ENCODE measurements at places on chromosomes 16 and 17.

DNA sequence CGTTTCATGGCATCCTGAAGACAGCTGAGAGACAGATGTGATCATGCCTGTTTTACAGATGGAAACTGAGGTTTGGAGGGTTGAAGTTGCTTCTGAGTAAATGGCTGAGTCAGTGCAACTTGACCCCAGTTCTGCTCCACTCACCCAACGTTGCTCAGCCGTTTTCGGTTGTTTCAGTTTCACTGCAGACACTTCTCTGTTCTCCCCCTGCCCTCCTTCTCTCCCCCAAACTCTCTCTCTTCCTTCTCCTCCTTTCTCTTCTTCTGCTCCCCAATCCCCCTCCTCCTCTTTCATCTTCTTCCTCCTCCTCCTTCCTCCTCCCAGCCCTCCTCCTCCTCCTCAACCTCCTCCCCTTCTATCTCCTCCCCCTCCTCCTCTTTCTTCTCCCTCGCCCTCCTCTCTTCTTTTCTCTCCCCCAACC is 9.4 kb upstream of the CEP20 start:
- no peak for DNase-seq

DNA sequence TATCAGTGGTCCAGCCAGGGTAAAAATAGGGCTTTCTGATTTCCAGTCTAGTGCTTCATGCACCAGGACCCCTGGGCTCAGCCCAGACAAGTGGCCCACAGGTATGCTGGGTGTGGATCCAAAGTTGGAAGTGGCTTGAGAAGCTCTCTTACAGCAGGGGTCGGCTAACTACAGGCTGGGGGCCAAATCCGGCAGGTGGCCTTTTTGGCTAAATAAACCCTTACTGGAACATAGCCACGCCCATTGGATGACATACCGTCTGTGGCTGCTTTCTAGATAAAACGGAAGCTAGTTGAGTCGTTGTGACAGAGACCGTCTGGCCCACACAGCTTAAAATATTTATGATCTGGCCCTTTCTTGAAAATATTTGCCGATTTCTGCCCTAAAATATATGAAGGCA is 119.0 kb upstream of the CDC42EP4 start:
- peak; percentile 78 for DNase-seq

DNA sequence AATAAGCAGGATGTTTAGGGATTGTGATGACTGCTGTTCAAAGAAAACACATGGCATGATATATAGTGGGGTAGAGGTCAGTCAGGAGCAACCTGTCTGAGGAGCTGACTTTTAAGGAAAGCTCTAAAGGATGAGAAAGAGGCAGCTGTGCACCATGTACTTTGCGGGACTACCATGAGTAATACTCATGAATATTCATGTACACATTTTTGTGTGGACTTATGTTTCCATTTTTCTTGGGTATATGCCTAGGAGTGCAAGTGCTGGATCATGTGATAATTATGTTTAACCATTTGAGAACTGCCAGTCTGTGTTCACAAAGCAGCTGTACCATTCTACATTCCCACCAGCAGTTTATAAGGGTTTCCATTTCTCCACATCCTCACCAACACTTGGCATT is 35.8 kb downstream of the BEAN1 start:
- no peak for DNase-seq

- DNase-seq: peak; percentile 48
Measured at GRCh38 chr16:2511128-2511800, 2.5 kb upstream of the ATP6V0C start.

- DNase-seq: no peak
Measured at GRCh38 chr16:19468300-19468699, 50.6 kb downstream of the TMC5 start.

DNA sequence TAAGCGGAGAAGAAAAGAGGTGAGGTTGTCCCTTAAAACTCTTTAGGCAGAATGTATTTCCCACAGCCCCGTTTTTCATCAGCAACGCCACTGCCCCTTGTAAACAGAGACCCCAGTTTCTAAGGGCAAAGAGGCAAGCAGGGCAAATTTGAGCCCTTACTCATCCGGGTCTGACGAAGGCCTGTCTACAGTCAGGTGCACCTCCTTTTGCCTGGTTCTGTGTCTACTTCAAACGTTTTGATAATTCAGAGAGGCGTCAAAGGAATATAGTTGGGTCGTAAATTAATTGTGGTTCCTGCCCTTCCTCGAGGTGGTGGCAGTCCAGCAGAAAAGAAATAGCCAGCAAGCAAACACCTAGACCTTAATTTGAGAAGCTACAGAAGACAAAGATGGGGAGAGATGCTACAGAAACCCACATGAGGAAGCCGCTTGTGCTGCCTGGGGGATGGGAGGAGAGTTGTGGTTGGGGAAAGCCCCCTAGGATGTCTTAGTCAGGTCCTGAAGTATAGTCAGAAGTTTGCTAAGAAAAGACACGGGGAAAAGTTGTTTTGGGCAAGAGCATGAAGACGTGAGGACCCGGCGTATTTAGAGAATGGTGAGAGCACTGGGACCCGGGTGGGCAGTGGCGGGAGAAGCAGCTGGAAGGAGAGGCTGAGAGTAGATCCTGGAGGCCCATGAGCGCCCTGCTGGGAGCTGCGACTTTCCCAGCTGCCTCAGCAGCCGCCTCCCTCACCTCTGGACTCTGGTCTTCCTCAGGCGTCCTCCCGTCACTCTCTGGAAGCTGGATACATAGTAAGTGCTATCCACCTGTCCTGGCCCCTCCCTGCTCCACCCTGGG is 2.4 kb downstream of the FBRS start:
- DNase-seq: no peak

GRCh38 chr16:66143415-66143814 is 223.1 kb upstream of the CDH5 start:
- no peak for DNase-seq

GRCh38 chr17:62597920-62598319 is 29.6 kb upstream of the MRC2 start:
- no peak for DNase-seq

GRCh38 chr17:14460516-14461226 is 159.8 kb downstream of the HS3ST3B1 start:
- peak; percentile 33 for DNase-seq

DNA sequence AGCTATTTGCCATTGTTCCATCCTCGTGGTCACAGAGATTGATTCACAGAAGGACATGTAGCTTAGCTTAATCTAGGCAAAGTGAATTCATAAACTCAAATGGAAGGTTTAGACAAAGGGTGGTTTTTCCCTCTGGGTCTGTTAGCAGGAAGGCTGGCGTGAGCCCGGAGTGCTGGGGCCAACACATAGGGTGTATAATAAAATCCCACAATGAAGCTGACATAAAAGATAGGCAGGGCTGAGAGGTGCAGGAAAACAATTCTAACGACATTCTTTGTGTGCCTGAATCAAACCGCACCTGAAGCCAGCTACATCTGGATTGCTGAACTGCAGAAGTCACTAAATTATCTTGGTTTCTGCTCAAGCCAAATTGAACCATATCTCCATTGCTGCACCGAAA is 173.9 kb downstream of the MAF start:
- DNase-seq: no peak

DNA sequence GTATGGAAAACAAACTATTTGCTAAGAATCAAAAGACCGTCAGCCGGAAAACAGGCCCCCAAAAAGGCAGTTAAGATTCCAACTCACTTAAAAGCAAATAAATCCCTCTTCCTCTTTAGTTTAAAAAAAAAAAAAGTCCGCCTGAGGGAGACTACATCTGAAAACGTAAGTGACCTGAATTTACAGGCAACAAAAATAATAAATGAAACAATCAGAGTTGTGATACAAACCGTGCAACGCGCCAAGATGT is 1.1 kb downstream of the KANSL1 start:
- DNase-seq: no peak

GRCh38 chr17:48144976-48145798 is 37.6 kb downstream of the SNX11 start:
- no peak for DNase-seq

- no peak for DNase-seq
Measured at GRCh38 chr17:62090021-62090824, 25.1 kb upstream of the MED13 start.

- DNase-seq: peak; percentile 46
Measured at GRCh38 chr16:65950211-65950610, 416.3 kb upstream of the CDH5 start.

DNA sequence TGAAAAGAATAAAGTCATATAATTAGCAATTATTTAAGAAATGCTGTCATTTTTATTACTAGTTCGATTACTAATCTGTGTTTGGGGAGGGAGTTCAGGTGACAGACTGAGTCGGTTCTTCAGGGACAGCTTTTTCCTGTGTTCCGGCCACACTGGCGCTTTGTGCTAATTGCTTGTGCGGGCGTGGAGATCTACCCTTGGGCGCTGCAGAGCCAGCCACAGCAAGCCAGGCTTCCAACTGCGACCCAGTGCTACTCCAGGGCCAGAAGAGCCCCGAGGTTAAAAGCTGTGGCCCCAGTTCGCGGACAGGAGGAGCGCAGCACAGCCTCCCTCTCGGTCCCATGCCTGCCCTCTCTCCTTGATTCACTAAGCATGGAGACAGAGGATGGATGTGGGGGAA is 6.5 kb upstream of the OR2C1 start:
- DNase-seq: no peak

DNA sequence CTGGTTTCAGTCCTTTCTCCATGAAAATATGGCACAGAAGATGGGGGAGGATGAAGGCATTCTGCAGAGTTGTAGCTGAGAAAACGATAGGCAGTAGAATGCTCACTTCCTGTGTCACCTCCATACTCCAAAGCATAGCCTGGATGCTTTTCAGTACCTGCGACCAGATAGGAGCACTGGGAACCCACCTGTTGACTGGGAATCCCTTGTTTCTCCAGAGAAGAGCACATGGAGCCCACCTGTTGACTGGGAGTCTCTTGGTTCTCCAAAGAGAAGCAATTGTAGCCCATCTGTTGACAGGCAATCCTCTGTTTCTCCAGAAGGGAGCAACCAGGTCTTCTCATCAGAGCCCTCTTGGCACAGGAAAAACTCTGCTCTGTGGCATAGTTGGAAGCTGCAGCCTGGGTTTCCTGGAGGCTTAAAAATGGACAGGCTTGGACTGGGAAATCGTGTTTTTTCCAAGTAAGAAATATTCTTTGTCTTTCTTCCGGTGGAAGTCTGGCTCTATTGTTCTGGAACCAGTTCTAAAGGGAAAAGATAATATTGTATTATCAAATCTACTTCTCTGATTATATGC is 13.2 kb downstream of the TERF2IP start:
- no peak for DNase-seq

DNA sequence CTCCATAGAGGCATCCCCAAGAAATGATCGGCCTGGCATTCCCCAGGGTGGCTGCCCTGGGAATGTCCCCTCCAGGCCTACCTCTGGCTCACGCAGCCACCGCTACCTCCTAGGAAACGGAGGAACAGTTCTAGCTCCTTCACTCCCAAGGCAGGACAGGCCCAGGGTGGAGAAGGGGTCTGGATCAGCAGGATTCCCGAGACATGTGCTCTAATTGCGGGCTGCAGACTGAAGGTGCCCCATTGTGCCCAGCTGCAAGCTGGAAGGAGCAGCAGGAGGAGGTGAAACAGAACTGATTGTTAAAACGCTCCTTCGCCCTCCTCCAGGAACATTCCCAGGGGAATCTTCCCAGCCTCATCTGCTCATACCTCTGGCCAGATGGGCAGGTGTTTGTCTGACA is 40.8 kb downstream of the SCNN1G start:
- DNase-seq: no peak

DNA sequence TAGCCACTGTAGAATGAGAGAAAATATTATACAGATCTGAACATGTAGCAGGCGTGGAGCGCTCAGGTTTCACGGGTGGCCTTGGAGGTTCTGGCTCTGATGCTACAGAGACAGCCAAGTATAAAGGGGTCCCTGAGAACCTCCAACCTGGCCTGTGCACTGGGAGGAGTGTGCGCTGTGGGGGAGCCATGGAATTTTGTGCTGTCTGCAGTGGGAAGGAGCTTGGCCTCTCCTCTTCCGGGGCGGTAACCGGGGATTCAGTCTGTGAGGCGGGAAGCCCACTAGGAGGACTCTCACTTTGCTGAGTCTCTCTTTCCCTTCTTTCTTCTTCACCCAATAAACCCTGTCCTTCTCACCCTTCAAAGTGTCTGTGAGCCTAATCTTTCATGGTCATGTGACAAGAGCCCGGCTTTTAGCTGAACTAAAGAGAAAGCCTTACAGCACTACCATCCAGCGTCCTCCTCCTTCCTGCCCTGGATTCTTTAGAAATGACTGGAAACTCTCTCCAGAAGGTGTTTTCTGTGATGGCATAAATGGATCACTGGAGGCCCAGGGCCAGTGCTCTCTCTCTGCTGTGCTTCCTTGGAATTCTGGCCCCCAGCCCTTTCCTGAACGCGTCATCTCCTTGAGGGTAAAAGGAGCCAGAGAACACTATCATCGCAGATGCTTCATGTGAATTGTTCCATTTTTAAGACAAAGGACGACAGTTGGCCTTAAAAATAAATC is 232.1 kb upstream of the CACNG5 start:
- no peak for DNase-seq

- DNase-seq: no peak
Measured at GRCh38 chr17:34847938-34848337, 113.3 kb downstream of the CCT6B start.

- DNase-seq: peak; percentile 71
Measured at GRCh38 chr17:9817086-9817485, 4.8 kb downstream of the GSG1L2 start.

- peak; percentile 82 for DNase-seq
Measured at GRCh38 chr17:74862108-74862901, 2.6 kb upstream of the GRIN2C start.

DNA sequence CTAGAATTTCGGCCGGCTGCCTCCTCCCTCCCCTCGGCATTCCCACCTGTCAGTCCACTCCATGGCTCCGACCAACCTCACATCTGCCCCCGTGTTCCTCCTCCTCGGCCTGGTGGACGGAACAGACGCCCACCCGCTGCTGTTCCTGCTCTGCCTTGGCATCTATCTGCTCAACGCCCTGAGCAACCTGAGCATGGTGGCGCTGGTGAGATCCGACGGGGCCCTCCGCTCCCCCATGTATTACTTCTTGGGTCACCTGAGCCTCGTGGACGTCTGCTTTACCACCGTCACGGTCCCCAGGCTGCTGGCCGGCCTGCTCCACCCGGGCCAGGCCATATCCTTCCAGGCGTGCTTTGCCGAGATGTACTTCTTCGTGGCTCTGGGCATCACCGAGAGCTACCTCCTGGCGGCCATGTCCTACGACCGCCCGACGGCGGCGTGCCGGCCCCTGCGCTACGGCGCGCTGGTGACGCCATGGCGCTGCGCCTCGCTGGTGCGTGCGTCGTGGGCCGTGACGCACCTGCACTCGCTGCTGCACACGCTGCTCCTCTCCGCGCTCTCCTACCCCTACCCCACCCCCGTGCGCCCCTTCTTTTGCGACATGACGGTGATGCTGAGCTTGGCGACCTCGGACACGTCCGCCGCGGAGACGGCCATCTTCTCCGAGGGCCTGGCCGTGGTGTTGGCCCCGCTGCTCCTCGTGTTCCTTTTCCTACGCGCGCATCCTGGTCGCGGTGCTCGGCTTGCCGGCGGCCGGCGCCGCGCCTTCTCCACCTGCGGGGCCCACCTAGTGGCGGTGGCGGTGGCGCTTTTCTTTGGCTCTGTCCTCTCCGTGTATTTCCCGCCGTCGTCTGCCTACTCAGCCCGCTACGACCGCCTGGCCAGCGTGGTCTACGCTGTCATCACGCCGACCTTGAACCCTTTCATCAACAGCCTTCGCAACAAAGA is at the start of gene OR3A2:
Gene OR3A2, minus strand, starts transcription at position 440 of the 948 bp plus-strand sequence.
- peak; percentile 1 for DNase-seq

GRCh38 chr17:55005520-55005919 is 37.0 kb downstream of the STXBP4 start:
- peak; percentile 1 for DNase-seq

All from tongue (tissue), 3 donors.